ENCODE measurements at places on chromosomes 6 and 20.

GRCh38 chr6:116387374-116387773, 16.6 kb downstream of the DSE start:
- DNase-seq, result no peak

- DNase-seq, result no peak
Measured at GRCh38 chr6:54431466-54431865, 123.2 kb downstream of the TINAG start.

DNA sequence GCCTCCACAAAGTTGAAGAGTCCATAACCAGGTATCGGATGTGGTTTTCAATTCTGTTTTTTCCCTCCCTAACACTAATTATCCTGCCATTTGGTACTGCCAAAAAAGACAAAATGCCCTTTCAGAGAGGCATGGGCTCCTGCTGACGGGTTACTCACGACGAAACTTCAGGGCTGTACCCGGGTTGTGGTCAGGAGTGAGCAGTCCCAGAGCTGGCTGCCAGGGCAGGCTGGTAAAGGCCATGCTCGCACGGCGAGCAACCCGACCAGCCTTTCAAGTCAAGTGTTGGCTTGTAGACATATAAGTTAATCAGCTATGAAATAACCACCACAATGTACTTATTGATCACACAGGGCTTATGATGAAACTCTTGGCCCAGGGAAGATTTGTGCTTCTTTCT, 152.5 kb downstream of the FOXC1 start:
- no peak for DNase-seq

DNA sequence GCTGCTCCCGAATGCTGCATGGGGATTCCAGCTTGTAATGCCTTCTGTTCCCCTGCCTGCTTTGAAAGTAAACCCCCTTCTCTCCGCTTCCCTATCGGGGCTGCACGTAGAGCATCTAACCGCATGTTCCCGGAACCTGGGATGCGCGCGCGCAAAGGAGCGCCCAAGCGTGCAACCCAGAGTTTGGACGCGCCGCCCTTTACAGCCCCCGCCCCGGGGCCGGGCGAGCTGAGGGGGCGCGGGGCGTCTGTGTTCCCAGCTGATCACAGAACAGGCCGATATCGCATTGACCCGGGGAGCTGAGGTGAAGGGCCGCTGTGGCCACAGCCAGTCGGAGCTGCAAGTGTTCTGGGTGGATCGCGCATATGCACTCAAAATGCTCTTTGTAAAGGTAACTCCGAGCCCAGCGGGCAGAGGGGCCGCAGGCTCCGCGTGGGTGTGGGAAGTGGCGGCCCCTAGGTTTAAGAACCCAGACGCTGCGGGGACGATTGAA, 1.4 kb downstream of the LAMP5 start:
- DNase-seq, result no peak

- no peak for DNase-seq
Measured at GRCh38 chr6:79712144-79712543, 81.0 kb downstream of the SH3BGRL2 start.

DNA sequence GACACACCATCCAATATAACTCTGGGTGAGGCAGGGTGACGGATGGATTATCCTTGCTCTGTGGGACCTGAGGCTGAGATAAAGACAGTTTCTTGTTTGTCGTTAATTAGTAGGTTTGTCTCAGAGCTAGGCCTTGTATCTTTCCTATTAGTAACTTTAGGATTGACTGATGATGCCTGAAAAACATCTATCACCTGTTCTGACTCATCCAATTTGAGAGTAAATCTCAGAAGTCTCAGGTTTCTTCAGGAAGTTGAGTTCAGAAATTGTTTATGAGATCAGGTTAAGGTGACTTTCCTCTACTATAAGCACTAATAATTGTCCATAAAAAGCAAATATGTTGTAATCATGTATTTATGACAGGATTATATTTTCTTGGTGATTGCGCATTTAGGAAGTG, 129.5 kb upstream of the SUPT3H start:
- no peak for DNase-seq

GRCh38 chr6:15147827-15148226, 98.0 kb upstream of the JARID2 start:
- no peak for DNase-seq

GRCh38 chr6:141541581-141542324, 591.0 kb upstream of the GJE1 start:
- DNase-seq, result no peak

DNA sequence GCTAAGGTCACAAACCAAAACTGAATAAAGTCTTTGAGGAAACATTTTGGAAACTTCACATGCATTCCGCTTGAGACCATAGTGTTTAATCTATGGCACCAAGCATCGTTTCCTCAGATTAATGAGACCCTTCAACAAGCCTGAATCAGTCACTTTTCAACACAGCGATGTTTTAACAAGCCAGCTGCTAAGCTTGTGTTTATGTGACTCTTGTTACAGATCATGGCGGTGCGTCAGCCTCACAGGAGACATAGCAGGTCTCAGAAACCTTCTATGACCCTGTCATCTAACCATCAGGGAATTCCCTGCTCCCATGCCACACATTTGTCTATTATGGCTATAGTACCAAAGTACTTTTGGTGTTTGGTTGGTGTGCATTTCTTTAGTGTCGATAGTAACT, 57.2 kb downstream of the MTFR2 start:
- DNase-seq, result no peak

DNA sequence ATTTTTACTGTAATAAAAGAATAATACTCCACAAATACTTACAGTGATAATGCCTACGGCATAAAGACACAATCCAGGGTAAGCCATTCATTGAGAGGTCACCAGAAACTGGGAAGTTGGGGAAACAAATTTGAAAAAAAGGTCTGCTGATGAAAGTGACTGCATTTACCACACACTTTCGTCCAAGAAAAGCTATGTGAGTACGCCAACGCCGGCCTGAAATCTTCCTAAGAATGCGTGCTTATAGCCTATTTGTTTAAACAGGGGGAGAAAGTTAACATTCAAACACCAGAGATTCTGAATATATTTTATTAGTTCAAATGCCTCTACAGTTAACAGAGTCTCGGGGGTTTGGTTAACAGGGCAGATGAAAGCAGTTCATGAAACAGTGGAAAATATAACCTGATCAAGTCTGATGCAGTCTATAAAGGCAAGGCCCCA, 657 bp upstream of the LTV1 start:
- DNase-seq, result no peak
